ENCODE measurements at places on chromosomes 2 and 18.

DNA sequence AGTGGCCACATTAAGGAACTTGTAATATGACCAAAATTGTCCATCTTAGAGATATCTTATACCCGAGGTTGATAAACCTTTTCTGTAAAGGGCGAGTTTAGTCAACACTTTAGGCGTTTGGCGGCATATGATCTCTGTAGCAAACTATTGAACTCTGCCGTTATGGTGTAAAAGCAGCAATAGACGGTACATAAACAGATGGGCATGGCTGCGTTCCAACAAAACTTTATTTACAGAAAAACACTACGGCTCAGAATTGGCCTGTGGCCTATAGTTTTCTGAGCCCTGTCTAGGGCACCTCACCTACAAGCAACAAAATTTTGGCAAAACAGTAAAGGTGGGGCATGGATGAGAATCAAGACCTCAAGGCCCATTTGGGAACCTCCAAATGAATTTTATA, 121.9 kb upstream of the HAAO start:
- DNase-seq = no peak

DNA sequence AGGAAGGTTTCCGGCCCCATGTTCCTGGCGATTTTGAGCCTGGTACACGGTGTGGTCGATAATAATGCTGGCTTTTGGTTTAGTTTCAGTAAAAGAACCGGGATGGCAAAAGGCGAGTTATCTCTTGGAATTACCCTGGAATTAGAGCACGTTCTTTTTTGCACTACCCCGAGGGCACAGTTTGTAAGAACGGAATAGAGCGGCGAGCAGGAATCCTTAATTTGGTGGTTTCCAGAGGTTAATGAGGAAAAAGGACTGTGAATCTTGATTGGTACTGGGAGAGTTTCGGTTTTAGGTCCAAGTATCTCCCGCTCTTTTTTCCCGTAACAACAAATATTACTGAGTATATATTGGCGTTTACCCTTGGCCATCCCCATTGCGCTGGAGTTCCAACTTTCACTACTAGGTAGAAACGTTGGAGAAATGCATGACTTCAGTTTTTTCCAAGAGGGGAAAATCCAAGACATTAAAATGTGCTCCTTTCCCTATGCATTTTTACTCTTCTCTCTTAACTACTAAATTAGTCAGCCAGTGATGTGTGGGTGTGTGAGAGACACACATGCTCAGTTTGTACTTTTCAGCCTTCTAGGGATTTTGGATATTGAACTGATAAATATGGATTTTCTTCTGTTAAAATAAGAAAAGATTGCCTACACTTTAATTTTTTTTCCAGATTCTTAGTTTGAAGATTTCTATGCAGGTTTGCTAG, 160.8 kb downstream of the AGPS start:
- no peak for DNase-seq

GRCh38 chr2:207233731-207234130, 68.0 kb upstream of the KLF7 start:
- DNase-seq = no peak

GRCh38 chr2:149568138-149568537, 19.4 kb downstream of the MMADHC start:
- DNase-seq = no peak

- DNase-seq = no peak
These were observed 13.8 kb downstream of the FOSL2 start for GRCh38 chr2:28406276-28407096.

- DNase-seq = no peak
These were observed 527.4 kb downstream of the TMEM182 start for GRCh38 chr2:103289105-103289725.

GRCh38 chr2:7020059-7020458, 102.8 kb downstream of the RNF144A start:
- DNase-seq = no peak

- DNase-seq = no peak
These were observed 166.0 kb downstream of the SOCS6 start for GRCh38 chr18:70454704-70455322.
